ENCODE measurements at places on chromosomes 6 and 20. TPM values are rescaled to one million over a fixed set of nuclear protein-coding genes. Genes with fewer than 3 reads are reported as not detected.

GNAS-AS1 gene
- 0.97 TPM for total RNA-seq

GPX5 gene
- not detected for total RNA-seq

ROS1 gene
- 151 TPM for total RNA-seq

MGME1 gene
- total RNA-seq = 11.3 TPM

IRAK1BP1 gene
- total RNA-seq = 6.2 TPM

TCP11 gene
- total RNA-seq = not detected

NOTCH4 gene
- 63.6 TPM for total RNA-seq

SH3BGRL2 gene
- total RNA-seq = 28.9 TPM

CCM2L gene
- total RNA-seq = 18.8 TPM

LHFPL5 gene
- not detected for total RNA-seq

PNLDC1 gene
- 0.27 TPM for total RNA-seq

TAAR9 gene
- not detected for total RNA-seq

GJA1 gene
- total RNA-seq = 64.1 TPM

ADISSP gene
- total RNA-seq = 33.2 TPM

SLC17A3 gene
- not detected for total RNA-seq

STX11 gene
- 54.1 TPM for total RNA-seq

MOCS1 gene
- total RNA-seq = 22.9 TPM

PRL gene
- total RNA-seq = not detected

SCGN gene
- not detected for total RNA-seq

SIM1 gene
- total RNA-seq = not detected

TFAP2C gene
- total RNA-seq = 4.2 TPM
